ENCODE measurements at places on chromosomes 16 and 17. TPM values are rescaled to one million over a fixed set of nuclear protein-coding genes. Genes with fewer than 3 reads are reported as not detected.

Gene TRPV3
- total RNA-seq: not detected

Gene TEKT5
- not detected for total RNA-seq

Gene FAM171A2
- total RNA-seq: 10.4 TPM

Gene OR3A2
- under 0.01 TPM for total RNA-seq

Gene PLA2G15
- total RNA-seq: 16.6 TPM

Gene ABCC11
- total RNA-seq: not detected

Gene ITGAE
- total RNA-seq: 27.3 TPM

Gene IL17C
- not detected for total RNA-seq

Gene ASPHD1
- total RNA-seq: 1.2 TPM

Gene SPAG5
- 37.8 TPM for total RNA-seq

Gene C17orf67
- total RNA-seq: 1.3 TPM

Gene MRPL45
- 30.1 TPM for total RNA-seq

Gene NPIPB6
- not detected for total RNA-seq

Gene PHOSPHO1
- not detected for total RNA-seq

Gene SLC12A3
- total RNA-seq: not detected

Gene CDH8
- not detected for total RNA-seq
